ENCODE measurements at places on chromosomes 2 and 18.

DNA sequence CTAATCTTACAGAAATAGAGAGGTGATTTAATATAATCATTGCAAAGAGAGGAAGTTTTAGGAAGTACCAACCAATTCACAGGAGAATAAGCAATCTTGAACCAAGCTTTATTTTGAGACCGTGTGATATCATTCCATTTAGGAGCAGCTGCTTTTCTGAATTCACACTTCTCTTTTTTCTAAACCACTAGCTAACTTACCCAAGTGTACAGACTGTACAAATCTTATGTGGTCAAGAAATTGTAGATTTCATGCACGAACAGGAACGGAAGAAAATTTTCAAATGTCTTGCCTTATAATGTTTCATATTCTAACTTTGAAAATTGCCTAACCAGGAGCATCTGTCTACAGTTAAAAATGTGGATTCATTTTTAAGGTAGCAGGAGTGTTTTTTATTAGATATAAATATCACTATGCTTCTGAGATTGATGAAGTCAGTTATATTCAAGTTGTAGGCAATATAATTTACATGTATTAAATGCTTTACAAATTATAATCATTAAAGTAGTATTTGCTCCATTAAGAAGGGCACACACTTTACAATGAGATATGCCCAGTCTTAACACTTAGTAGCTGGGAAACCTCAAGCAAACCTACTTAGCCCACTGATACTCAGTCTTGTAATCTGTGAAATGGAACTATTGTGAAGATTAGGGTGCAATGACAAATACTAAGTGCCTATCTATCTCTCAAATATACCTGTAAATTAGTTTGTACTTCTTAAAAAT, 302.2 kb upstream of the STON1 start:
- DNase-seq = no peak

GRCh38 chr2:138010890-138011289, 46.6 kb downstream of the HNMT start:
- no peak for DNase-seq

- DNase-seq = peak; percentile 91
These were observed 38.6 kb downstream of the ALPK2 start for GRCh38 chr18:58590254-58590653.

- DNase-seq = peak; percentile 71
These were observed 76.7 kb downstream of the RND3 start for GRCh38 chr2:150410809-150411208.

- DNase-seq = no peak
These were observed 70.7 kb upstream of the FZD7 start for GRCh38 chr2:201962774-201963562.

- no peak for DNase-seq
These were observed 297.9 kb downstream of the NDUFA10 start for GRCh38 chr2:239727182-239727775.

GRCh38 chr2:148994341-148994740, 44.2 kb upstream of the LYPD6B start:
- DNase-seq = no peak

- peak; percentile 97 for DNase-seq
These were observed 134.9 kb downstream of the MAP3K20 start for GRCh38 chr2:173210270-173211196.

- no peak for DNase-seq
These were observed 111.7 kb upstream of the TNP1 start for GRCh38 chr2:216971593-216971992.

- DNase-seq = no peak
These were observed 60.1 kb upstream of the CD28 start for GRCh38 chr2:203646266-203646864.

DNA sequence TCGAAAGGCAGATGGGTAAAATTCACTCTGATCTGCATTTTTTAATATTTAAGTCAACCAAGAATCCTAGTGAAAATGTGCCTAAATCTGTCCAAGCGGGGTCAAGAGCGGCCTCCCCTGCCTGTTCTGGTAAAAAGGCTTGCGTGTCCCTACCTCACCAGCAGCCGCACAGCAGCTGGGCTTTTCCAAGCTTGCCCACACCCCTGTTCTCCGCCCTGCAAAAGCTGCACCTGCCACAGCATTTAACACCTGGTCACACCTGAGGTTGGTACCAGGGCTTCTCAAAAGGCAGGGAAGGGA, 25.8 kb upstream of the TMEM182 start:
- no peak for DNase-seq

GRCh38 chr2:20023688-20024087, 11.2 kb upstream of the MATN3 start:
- DNase-seq = no peak

DNA sequence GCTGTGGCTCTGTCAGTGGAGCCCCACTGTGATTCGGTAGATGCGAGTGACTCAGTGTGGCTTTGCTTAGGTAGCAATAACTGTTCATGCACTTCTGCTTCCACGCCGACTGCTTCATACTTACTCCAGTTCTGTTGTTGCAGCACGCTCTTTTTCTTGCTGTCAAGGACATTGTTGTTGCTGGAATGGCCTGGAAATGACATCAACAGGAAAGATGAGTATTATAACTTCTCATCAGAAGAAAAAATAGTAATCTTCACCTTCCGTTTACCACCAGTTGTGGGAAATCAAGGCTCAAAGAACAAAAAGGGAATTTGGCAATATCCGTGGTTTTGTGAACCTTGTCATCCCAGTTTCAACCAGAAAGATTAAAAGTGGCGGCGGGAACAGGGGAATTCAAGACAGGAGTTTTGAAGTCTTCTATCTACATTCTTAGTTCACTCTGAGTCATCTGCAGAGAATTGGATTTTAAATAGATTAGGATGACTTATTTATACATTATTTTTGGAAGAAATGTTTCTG, 8.3 kb downstream of the TM4SF20 start:
- DNase-seq = peak; percentile 96

- no peak for DNase-seq
These were observed 524.6 kb upstream of the SETBP1 start for GRCh38 chr18:44156126-44156525.

- no peak for DNase-seq
These were observed 155.6 kb upstream of the XPO1 start for GRCh38 chr2:61693744-61694143.

GRCh38 chr2:118665784-118666529, 181.5 kb downstream of the EN1 start:
- no peak for DNase-seq

- DNase-seq = no peak
These were observed 14.3 kb downstream of the TTC32 start for GRCh38 chr2:19887510-19887909.

GRCh38 chr2:238097988-238098871, 1.9 kb upstream of the ESPNL start:
- DNase-seq = peak; percentile 19

DNA sequence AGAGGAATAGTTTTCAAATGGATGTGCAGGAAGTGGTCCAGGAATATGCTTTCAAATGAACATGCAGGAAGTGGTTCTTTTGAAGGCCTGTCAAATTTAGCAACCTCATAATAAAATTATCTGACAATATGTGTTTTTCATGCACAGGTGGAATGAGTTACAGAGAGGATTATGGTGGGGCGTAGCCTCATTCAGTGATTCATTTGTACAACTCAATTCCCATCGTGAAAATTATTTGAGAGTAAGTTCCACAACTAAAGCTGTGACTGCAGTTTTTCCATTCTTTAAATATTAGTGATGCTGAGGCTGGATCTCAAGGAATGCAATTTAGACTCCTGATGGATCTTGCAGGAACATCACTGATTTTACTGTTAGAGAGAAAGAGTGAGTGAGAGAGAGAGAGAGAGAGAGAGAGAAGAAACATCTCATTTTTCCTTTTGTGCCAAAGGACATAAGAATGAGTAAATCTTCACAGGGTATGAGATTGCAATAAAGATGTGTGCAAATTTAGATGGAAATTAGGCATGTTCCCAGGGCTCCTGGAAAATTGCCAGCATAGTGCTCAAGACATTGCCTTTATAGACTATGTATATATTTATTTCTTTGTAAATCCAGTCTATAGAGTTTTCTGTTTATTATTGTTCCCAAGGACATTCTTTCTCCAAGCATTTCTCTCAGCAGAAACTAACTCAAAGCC, 394.9 kb upstream of the ZEB2 start:
- DNase-seq = no peak

DNA sequence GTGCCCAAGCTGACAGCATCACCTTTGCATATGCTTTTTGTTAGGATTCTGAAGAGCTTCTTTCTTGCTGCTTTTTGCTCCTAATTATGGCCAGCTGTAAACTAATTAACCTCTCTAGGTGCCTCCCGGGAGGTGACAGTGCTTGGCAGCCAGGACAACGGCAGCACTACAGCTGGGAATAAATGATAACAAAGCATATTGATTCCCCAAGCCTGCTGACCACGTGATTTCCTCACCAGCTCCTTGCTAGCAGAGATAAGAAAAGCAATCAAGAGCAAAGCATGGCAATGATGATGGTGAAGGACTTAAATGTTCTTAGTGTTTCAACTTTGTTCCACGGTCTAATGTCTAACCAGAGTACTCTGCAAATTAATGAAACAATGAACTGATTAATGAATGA, 1074.4 kb upstream of the GYPC start:
- DNase-seq = no peak

DNA sequence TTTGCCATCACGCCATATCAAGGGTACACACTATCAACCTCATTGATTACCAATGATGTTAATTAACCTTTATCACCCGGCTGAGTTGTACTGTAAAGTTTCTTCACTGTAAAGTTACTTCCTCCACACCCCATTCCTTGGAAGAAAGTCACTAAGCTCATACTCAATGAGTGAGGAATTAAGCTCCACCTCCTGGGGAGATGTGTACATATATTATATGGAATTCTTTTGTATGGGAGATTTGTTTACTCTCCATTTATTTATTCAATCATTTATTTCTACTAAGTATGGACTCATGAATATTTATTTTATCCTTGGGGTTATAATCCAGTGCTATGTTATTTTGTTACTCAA, 56.8 kb downstream of the C2orf74 start:
- DNase-seq = no peak

- DNase-seq = peak; percentile 49
These were observed 18.8 kb downstream of the TEX44 start for GRCh38 chr2:231611273-231612108.

DNA sequence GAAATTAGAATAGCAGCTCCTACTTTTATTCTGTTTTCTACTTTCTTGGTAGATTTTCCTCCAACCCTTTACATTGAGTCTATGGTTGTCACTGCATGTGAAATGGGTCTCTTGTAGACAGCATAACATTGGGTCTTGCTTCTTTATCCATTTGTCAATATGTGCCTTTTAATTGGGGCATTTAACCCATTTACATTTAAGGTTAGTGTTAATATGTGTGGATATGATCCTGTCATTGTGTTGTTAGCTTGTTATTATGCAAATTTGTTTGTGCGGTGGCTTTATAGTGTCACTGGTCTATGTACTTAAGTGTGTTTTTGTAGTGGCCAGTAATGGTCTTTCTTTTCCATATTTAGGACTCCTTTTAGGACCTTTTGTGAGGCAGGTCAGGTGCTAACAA, 276.9 kb upstream of the SPHKAP start:
- DNase-seq = no peak

DNA sequence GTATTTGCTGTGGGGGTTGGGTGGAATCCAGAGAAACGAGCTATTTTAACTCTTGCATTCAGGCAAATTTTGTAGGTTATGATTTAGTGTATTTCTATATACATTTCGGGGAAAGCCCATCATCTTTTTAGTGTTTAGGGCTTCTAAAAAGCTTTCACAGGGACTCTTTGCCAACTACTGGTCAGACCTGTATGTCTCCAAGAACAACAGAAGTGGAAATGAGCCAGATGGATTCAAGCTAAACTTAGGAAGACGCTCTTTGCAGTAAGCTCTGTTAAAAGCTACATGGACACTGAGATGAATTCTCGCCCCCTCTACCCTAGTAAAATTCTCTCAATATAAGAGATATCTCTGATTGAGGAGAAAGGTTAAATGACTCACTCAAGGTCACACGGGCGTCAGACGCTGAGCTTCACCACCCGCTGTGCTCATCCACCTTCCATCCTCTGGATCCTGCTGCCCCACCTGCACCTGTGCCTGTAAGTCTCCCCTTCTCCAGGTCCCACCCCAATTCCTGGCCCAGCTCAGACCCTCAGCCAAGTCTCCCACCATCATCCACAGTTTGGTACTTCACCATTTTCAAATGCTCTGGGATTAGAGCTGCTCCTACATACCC, 85.6 kb downstream of the MARCHF4 start:
- DNase-seq = peak; percentile 18

DNA sequence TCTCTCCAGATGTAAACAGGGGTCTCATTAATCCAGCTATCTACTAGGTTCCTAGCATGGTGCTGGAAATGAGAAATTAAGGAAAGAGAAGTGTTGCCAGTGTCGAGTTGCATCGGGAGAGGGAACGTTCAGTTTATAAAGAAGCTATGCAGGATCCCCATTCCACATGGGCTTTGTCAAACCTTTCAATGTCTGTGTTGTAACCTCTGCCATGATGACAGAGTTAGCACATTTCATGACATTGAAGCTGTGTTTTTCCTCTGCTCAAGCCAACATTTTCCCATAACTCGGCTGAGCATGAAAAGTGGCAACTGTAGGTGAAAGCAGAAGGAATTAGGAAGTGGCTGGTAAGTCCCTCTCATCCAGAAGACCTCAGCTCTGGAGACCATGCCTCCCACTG, 133.4 kb downstream of the WDSUB1 start:
- DNase-seq = peak; percentile 40

- no peak for DNase-seq
These were observed 334.3 kb downstream of the CYP26B1 start for GRCh38 chr2:71813315-71813714.

GRCh38 chr18:13379062-13379865, 160.7 kb downstream of the LDLRAD4 start:
- DNase-seq = no peak

DNA sequence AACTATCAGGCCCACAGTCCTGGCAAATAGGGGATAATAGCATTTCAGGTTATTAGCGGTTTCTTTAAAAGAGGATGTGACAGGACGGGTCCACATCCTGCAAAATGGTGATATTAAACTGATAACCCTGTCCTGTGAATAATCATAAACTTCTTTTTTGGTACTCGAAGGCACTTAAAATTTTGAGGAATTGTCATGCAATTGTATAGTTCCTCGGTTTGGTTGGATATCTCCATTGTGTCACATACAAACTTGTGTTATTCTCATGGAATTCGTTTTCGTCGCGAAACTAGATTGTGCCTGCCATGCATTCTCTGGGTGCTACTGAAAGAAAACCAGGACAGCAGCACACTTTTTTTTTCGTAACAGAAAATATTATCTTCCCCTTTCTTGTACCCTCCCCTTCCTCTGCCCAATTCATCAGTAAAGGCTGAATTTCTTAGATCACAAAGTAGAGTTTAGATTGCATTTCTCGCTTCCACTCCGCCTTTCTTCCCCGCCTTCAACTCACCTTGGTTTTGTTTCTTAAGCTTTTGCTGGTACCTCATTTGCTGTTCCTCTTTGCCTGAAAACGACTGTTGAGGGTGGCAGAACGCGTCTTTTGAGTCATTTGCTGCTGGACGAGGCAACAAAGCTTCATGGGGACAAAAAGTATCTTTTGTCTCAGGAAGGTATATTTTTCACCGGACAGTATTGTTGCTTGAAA, 1.3 kb downstream of the CERS6 start:
- DNase-seq = no peak

- DNase-seq = no peak
These were observed 10.6 kb downstream of the KDSR start for GRCh38 chr18:63356272-63356896.

GRCh38 chr2:112834396-112835037, 2.1 kb downstream of the IL1B start:
- peak; percentile 66 for DNase-seq

All from fibroblast of pulmonary artery (primary cell).